ENCODE measurements at places on chromosomes 12 and 14.

GRCh38 chr14:68846466-68846865 lies 53.6 kb upstream of the ZFP36L1 start:
- no peak for DNase-seq

- no peak for DNase-seq
These were observed 25.2 kb downstream of the KIF26A start for GRCh38 chr14:104163541-104163940.

DNA sequence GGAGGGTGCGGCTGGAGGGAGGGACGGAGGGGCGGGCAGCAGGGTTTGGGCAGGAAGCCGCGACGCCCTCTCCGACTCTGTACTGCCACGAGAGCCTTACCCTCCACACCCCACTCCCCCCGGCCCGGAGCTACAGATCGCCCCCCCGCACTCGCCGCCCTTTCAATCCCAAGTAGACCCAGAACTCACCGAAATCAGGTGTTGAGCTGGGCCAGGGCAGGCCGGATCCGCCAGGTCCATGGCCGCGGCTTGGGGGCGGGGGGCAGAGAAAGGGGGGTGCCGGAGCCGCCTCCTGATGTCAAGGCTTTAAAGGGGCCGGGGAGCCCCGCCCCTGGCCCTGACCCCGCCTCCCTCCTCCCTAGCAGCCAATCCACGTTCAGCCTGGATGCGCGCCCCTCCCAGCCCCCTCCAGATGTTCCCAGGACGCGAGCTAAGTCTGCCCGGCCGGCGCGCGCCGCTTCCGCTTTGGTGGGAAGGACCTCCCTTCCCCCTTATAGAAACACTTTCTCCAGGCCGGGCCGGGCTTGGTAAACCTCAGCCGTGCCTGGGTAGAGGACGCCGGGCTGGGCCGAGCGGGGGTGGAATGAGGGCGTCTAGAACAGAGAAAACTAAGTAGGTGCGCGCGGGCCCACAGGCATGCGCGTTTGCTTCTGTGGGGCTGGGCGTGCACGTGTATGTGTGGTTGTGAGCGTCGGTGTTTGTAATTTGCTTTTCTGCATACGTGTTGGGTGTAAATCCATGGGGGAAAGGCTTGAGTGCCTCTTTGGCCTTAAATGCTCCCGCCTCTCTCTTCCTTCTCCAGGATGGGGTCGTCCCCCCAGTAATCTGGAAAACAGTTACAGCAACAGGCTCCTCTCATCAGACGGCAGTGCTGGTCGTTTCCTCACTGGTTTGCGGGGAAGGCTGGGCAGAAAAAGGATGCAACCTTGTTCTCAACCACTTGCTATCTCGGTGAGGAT lies at the start of gene NCKAP5L:
TSS of gene NCKAP5L (minus strand) at position 281 of the 959 bp plus-strand sequence. CDS start 24,369 bp downstream, outside the sequence.
- peak; percentile 91 for DNase-seq

DNA sequence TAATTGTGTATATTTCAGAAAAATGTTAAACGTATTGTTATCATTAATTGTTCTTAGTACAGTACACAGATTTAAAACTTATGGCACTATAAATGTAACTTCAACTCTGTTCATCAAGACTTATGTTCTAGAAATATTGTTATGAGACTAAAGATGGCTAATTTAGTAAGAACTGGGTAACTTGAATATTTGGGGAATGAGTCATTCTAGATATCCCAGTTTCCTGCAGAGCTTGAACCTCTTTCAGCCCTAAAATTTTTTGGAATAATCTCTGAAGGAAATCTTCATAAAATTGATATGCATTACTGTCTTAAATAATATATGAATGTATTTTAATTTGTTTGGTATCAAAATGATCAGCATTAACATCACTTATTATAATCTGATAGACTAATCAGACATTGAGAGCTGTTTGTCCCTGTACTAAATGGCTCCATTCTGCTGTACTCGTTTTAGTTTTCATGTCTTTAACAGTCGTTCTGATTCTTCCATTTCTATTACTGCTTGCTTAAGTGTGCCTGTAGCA lies 87.1 kb downstream of the VEZT start:
- DNase-seq: no peak

DNA sequence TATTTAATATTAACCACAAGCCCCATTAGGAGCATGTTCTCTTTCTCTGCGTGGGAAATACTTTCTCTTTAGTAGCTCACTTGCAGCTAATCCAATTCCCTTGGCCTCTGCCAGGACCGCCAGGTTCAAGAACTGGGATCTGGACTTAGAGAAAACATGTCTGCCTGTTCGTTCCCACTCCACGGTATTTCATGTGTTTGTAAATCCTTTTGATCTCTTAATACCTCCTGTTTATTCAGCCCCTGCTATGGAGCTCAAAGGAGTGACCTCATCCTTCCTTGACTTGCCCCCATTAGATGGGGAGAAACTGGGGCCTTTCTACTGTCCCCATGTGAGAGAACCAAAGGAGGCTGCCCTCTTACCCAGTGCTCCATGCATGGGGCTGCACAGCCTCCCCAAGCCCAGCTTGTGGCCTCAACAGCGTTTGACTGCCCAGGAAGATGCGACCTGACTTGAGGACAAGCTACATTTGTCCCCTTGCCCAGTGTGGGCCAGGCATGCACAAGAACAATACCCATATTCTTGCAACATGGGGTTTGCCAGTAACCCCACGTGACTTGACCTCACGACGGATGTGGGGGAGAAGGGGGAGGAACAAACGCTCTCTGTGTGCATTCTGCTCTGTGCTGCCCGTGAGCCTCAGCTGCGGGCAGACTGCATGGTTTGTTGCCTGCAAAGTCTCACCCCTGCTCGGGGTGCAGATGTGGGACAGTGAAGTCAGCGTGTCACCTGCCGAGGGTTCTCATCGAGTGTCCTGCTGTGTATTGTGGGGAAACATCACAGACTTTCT lies 30.3 kb downstream of the CD9 start:
- DNase-seq: peak; percentile 42

DNA sequence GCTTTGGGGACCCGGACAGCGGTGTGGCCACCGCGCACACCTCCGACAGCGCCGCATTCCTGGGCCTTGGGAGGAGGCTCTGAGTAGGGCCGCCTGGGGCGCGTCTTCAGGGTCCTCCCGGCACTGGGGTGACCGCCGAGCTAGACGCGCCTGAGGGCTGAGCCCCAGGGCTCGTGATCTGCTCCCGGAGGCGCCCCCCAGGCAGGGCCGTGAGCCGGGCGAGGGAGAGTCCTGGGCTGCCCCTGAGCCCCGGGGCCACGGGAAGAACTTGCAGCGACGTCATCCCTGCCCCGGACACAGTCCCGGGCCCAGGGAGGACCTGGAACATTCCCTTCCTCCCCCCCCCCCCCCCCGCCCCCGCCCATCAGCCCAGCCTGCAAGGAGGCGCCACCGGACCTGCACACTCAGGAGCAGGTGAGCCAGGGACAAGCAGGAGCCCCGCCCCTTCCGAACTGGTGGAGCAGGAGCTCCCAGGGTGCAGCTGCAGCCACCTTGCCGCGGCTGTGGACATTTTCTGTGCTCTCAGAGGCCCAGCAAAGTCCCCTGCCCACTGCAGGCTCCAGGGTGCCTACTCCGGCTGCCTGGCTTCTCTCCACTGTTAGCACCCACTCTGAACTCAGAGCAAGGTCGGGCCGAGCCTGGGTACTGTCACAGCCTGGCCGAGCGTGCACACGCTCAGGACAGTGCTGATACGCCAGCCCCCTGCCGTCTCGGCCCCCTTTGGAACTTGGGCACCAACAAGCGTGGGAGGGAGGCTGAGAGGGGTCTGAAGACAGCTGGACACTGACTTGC lies 50.7 kb downstream of the A2M start:
- peak; percentile 83 for DNase-seq

GRCh38 chr14:56953884-56954283 lies 143.6 kb upstream of the OTX2 start:
- DNase-seq: peak; percentile 29

DNA sequence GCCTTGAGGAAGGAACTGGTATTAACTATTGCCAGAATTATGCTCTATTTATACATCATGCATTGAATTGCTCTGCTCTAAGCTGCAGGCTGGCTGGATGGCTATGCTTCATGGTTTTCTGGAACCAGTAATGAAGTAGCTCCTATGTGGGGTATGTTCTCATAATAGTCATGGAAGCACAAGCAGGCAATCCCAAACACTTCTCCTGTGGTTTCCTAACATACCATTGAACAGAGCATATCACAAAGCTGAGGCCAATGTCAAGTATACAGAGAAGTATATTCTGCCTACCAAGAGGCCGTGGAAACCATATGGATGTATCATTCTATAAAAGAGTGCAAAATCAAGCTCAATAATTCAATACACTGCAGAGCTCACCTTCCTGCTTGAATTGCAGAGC lies 1752.4 kb upstream of the FLRT2 start:
- DNase-seq: no peak

- DNase-seq: no peak
These were observed 37.3 kb downstream of the CCDC85C start for GRCh38 chr14:99566390-99567354.

DNA sequence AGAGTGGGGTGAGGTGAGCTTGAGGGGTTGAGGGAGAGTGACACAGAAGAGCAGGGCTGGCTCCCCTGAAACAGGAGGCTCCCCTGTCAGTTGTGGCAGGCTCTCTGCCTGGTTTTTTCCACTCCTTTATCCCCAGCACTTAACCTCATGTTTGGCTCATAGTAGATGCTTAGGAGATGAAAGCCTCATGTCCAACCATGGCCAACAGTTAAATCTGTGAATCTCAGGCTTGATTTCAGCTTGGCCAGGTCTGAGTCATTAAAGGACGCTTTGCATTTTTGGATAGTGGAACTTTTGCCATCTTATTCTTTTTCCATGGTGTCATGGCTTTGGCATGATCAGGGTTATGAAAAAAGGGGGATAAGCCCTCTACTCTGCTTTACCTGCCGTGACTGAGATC lies 117.2 kb downstream of the CACNA1C start:
- DNase-seq: no peak

DNA sequence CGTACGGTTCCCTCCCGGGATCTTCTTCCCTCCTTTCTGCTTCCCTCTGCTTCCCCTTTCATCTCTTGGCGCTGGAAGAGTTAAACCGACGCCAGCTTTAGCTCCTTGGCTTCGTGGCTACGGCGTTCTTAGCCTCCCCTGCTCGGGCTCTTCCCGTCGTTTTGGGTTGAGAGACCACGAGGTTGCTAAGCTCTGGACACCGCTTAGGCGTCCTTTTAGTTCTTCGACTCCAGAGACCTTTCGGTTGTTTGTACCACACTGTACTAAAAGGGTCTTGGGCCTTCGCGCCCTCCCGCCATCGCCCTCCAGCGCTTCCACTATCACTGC lies 545 bp downstream of the CPSF2 start:
- DNase-seq: peak; percentile 53

GRCh38 chr12:119877639-119877948 lies 474 bp upstream of the CIT start:
- no peak for DNase-seq

- DNase-seq: no peak
These were observed 22.3 kb downstream of the CRADD start for GRCh38 chr12:93699271-93700145.

DNA sequence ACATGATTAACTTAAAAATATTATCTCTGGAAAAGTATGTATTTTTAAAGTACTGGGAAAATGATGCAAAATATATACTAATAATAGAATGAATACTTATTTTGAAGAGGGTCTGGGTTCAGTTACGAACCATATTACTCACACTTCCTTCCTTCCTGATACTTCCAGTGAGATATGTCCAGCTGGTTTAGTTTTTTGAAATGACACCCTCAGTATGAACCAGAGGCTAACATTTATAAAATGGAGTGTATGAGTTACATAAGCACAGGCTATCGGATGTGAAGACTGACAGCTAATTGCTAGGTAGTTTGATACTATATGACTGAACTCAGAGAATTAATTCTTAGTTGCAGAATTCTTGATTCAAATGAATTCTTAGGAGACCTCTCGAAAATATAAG lies 122.9 kb downstream of the OTOGL start:
- no peak for DNase-seq

- DNase-seq: no peak
These were observed 81.3 kb upstream of the DUSP6 start for GRCh38 chr12:89433634-89434033.

- no peak for DNase-seq
These were observed 53.6 kb downstream of the HECTD4 start for GRCh38 chr12:112328456-112329124.

- DNase-seq: no peak
These were observed 35.0 kb upstream of the CFL2 start for GRCh38 chr14:34749408-34749807.

GRCh38 chr14:52987514-52987913 lies 36.7 kb upstream of the FERMT2 start:
- DNase-seq: no peak

- no peak for DNase-seq
These were observed 28.6 kb upstream of the PPM1H start for GRCh38 chr12:62963486-62964041.

DNA sequence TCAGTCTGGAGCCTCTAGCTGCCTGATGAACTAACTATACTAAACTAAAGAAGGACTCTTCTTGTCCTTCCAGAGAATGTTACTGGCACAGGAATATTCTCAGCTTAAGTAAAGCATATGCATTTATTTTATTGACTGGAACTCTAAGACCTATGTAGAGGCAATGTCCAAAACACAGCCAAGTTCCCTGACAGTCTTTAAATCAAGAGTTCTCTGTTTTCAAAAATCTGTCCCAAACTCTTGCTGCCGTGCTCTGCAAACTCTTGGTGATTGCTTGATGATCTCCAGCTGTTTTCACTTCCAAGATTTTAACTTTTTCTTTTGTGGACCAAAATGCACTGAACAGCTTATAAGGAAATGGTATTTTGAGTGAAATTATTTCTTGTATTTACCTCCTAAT lies 67.5 kb upstream of the DAAM1 start:
- no peak for DNase-seq

- DNase-seq: peak; percentile 60
These were observed 143.7 kb upstream of the DCN start for GRCh38 chr12:91326058-91327027.

DNA sequence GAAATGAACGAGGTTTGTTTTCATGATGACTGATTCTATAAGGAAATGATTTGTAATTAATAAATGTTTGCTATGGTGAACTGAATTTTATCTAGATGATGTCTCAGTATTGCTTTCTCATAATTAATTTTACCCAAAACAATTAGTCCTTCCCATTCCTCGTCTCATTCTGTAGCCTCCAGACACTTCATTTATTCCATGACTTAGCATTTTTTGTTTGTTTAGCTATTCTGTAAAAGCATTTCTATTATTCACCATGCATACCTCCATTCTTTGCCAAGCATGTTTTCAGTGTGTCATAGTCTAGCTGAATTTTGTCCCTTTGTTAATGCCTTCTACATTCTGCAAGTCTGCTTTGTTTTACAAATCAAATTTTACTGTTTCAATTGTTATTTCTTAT lies 137.4 kb upstream of the RPL10L start:
- DNase-seq: no peak

GRCh38 chr14:101073598-101073965 lies 170.1 kb upstream of the RTL1 start:
- no peak for DNase-seq

DNA sequence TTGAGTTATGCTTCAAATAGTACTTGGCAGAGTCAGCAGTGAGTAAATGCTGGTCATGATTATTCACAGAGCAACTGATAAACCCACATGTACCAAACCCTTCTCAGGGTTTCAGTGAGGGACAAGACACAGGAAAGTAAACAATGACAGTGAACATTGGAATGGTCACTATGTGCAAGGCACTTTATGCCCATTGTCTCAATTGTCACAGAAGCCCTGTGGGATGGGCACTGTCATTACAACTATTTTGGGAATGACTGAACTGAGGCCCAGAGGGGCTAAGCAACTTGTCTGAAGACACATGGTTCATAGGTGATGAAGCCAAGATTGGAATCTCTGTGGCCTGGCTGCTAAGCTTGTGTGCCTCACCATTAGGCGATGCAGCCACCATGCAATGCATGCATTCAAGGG lies 238.5 kb downstream of the RBM19 start:
- no peak for DNase-seq

GRCh38 chr12:116141833-116142162 lies 135.7 kb downstream of the MED13L start:
- DNase-seq: no peak

Data from G401 (cell line).